ENCODE measurements at places on chromosomes 6 and 20. TPM values are rescaled to one million over a fixed set of nuclear protein-coding genes. Genes with fewer than 3 reads are reported as not detected.

DNA sequence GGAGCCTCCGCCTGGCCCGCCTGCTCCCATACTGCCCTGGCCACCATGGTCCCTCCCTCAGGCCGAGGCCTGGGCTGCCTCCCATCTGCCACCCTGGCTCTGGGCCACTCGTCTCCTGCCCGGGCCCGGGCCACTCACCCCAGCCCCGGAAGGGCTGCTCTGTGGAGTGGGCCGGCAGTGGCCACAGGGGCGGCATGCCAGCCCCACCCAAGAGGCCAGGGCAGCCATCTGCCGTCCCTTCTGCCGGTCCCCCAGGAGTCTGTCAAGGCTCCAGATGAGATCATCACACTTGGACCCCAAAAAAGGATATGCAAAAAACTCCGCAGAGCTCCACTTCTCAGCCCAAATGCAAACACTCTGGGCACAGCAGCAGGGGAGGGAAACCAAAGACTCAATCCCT, 23.8 kb upstream of the TLDC2 start:
- DNase-seq: no peak

GRCh38 chr6:88474720-88475119, 308.6 kb upstream of the CNR1 start:
- DNase-seq: no peak

DNA sequence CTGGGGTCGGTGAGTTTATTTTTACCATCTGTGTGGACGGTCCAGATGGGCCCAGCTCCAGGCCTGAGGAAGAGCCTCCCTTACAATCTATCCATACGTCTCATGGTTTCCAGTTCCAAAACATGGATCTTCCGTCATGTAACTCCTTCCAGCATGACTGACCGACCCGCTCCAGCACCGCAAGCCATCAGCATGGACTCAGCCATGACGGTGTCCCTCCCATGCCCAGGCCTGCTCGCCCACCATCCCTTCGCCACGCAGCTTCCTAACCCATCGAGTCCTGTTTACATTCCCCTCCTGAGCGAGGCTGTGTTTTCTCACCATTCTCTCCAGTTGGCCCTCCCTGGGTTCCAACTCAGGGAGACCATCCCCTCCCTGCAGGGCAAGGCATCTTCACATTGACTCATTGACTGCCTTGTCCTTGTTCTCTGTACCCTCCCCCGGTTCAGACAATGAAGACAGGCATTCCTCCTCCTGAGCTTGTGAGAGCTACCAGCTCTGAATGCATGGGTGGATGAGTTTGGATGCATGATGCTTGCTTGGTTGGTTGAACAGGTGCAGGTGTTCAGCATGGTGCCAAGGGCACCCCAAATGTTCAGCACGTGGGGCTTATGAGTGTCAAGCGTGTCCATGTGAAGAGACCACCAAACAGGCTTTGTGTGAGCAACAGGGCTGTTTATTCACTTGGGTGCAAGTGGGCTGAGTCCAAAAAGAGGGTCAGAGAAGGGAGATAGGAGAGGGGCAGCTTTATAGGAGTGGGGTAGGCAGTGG, 235.8 kb downstream of the SMOC2 start:
- no peak for DNase-seq

- DNase-seq: no peak
Observed at GRCh38 chr6:65259982-65260381, 447.0 kb downstream of the EYS start.

DNA sequence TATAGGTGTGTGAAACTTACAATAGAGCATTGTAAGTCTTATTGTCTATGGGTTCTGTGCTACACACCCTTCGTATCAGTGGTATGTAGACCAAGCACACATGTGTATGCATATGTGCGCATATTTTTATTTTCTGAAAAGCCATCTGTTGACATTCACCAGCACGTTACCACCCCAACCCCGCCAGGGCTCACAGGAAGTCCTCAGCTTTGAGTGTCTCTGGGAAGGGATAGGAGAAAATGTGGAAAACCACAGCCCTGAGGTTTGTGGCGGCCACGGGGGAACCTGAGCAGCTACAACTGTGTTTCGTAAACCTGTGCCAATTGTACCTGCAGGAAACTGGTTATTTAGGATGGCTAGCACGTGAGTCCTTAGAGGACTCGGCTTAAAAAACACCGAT, 123.3 kb upstream of the PHACTR3 start:
- no peak for DNase-seq

- no peak for DNase-seq
Observed at GRCh38 chr6:25295651-25296050, 16.5 kb downstream of the CARMIL1 start.

- no peak for DNase-seq
Observed at GRCh38 chr6:153790876-153791473, 248.1 kb upstream of the OPRM1 start.

- no peak for DNase-seq
Observed at GRCh38 chr6:17421406-17421805, 28.0 kb downstream of the CAP2 start.

DNA sequence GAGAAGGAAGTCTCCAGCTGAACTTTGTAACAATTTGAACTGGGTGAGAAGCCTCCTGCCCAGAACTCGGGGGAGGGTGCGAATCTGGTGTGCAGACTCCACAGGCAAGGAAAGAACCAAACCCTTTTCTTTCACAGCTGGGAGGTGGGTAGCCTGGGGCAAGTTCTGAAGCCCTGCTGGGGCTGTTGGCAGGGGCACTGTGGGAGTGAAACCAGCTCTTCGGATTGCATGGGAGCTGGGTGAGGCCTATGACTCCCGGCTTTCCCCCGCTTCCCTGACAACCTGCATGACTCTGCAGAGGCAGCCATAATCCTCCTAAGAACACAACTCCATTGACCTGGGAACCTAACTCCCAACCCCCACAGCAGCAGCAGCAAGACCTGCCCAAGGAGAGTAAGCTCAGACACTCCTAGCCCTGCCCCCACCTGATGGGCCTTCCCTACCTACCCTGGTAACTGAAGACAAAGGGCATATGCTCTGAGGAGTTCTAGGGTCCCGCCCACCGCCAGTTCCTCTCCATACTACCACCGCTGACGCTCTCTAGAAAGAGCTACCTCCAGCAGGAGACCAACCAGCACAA, 37.5 kb downstream of the SOD2 start:
- no peak for DNase-seq

GRCh38 chr6:74256781-74257180, 560.8 kb downstream of the CD109 start:
- no peak for DNase-seq

OR2W1 gene
- polyA plus RNA-seq: not detected

- DNase-seq: no peak
Observed at GRCh38 chr6:137473598-137473997, 20.6 kb downstream of the OLIG3 start.

GRCh38 chr6:106360989-106361430, 493 bp downstream of the CRYBG1 start:
- DNase-seq: no peak

DNA sequence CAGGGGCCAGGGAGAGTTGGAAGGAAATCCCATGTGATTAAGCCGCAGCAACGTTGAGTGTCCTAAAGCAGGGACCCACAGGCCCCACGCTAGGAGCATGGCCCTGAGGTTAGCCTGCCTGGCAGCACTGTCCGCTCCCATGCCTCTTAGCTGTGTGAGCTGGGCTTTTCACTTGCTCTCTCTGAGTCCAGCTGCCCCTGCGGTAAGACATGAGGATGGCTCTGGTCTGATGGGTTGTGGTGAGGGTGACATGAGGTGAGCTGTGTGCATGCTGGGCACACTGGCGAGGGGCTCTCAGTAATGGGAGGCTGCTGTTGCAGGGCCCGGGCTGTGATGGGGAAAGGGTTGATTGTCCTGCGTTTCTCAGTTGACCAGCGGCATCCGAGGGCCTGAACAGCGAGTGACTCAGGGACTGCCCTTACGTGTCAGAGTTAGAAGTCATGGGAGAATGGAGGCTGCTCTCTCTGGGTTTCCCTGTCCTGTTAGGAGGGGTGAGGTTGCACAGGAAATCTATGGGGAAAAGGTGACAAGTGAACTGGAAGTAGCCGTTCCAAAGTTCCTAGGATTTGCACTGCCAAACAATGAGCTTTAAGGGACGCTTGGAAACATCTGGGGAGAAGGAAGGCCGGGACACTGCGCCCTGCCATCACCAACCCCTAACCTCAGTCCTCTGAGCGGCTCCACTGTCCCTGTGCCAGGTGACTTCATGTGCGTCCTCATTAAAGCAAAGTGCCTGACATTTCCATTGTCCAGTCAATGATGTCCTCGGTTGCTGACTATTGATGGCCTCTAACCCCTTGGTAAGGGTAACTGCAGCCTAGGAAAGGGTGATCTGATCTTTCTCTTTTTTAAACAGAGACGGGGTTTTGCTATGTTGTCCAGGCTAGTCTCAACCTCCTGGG, 51.3 kb downstream of the ADNP start:
- no peak for DNase-seq

GRCh38 chr6:169075211-169075914, 178.3 kb downstream of the THBS2 start:
- DNase-seq: no peak

GRCh38 chr20:16560216-16560615, 13.0 kb downstream of the KIF16B start:
- no peak for DNase-seq

GRCh38 chr6:127900935-127901334, at the start of gene THEMIS:
Gene THEMIS (minus strand): TSS chr6:127901058. CDS start chr6:127900932, 126 bp downstream.
- no peak for DNase-seq

DNA sequence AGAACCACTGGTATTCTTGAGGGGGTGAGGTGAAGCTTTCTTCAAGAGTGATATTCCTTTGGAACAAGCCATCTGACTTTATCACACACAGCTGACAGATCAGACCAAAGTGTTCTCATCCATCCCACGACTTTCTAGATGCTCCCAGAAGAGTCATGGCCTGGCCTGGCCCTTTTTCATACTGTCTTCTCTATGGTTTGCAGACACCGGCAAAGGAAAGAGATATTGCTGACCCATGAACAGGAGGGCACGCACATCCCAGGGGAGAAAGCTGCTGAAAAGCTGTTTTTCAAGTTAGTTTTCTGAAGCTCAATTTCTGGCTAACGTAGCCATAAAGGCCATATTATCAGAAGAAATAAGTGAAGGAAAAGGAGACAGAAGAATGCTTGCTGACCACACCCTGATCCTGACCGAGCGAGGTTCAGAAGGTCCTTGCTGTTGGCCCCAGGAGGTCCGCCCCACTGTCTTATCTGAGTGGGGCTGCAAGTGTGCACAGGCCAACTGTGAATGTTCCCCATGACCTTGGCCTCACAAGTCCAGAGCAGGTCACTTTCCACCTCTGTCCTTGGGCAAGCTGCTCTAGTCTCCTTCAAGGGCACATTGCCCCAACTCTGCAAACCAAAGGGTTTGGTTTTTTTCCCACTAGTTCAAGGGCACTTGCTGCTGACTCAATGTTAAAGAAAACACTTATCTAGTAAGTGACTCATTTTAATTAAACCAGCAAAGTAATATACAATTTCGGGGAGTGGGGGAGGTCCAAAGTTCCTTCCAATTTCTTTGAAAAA, 2.0 kb downstream of the ACSS1 start:
- DNase-seq: peak; percentile 9

MAFB gene
- 4.0 TPM for polyA plus RNA-seq

DNA sequence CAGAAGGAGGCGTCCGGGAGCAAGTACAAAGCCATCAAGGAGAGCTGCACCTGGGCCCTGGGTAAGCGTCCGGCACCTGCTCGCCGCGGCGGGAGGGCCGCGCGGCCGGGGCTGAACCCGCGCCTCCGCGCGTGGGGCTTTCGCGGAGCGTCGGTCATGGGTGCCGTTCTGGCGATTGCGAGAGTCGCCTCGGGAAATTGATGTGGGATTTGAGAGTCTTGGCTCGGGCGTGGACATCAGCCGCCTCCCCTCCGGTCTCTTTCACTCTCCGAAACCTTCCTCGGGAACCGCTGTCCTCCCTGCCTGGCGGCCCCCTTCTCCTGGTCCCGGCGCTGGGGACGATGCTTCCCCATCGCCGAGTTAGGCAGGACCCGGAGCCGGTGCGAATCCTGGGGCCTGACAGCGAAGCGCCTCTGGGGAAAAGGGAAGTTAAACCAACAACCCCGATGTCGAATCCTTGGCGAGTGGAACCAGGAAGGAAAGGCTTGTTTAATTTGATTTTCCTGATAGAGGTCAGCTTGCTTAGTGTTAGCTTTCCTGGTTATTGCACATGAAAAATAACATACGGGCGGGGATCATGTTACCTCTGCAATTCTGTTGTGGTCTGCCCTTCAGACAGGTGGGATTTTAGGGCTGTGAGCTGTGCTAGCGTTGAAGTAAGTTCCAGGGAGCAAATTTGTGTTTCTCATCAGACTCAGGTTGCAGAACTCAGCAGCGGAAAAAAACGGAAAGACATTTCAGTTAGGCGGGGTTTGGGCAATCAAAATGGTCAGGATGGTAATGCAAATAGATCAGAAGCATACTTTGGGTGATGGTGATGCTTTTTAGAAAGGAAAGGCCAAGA, 594 bp downstream of the ARFGEF3 start:
- DNase-seq: peak; percentile 30

DNA sequence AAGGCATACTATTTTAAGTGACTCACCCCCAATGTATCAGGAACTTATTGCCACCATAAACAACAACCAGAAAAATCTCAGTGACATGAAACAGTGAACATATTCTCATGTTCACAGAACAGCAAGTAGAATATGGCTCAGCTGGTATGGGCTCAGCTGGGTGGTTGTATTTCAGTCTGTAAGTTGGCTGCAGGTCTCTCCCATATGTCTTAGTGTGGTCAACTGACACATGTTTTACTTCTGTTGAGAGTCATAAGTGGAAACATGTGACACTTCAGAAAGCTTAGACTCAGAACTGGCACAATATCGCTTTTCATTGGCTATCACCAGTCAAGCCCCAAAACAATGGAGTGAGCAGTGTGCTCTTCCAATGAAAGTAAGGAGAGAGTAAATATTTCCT, 574.1 kb downstream of the HAO1 start:
- DNase-seq: no peak

HLA-G gene
- polyA plus RNA-seq: not detected

- DNase-seq: no peak
Observed at GRCh38 chr20:50398821-50399554, 111.2 kb upstream of the PTPN1 start.

GSTA3 gene
- polyA plus RNA-seq: not detected

OXT gene
- polyA plus RNA-seq: not detected

- DNase-seq: peak; percentile 82
Observed at GRCh38 chr6:42315991-42316970, 98.6 kb upstream of the MRPS10 start.

DNA sequence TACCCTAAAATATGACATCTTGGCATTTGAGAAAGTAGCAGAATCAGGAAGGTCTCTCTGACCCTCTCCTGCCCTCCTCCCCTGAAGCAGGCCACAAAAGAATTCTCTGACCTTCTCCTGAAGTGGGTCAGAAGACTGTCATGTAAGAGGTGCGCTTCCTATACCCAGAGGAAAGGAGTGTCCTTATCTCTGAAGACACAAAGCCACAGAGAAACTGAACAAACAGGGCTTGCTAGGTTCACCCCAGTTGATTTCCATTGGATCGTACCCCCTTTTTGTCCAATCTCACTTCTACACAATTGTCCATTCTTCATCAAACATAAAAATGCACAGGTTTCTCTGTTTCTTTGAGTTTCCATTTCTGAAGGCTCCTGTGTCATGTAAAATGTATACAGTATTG, 272.0 kb upstream of the SOX4 start:
- DNase-seq: no peak

DNA sequence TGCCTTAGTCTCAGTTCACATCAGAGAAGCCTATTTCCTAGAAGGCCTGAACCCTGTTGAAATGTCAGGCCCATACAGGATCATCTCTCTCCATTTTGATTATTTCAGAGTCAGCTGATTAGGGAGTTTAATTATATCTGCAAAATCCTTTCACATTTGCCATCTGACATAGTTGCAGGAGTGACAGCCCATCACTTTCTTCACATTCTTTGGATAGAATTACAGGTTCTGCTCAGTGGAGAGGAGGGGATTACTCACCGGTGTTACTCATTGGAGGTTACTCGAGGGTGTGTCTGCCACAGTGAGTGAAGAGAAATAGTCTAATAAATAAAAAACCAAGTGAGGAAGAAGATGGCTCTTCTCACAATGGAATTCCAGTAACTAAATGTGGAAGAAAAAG, 216.8 kb downstream of the TMEM242 start:
- peak; percentile 40 for DNase-seq

CTCFL gene
- polyA plus RNA-seq: not detected

Measured in endothelial cell of umbilical vein (primary cell).